Right ventricle myocardium superior (tissue), 1 donor: ENCODE measurements at places on chromosomes 2 and 18. TPM values are rescaled to one million over a fixed set of nuclear protein-coding genes. Genes with fewer than 3 reads are reported as not detected.
A peak's percentile ranks its signal among the peaks of the same experiment; 100 is the strongest.

NAT8 gene
- not detected for total RNA-seq

ANO7 gene
- total RNA-seq: 0.35 TPM

LBX2 gene
- 0.16 TPM for total RNA-seq

EMILIN1 gene
- 17.4 TPM for total RNA-seq

MGAT4A gene
- 20.0 TPM for total RNA-seq

DYNAP gene
- total RNA-seq: not detected

CAPN14 gene
- 0.32 TPM for total RNA-seq

GRCh38 chr18:75016025-75016717 lies 192.8 kb downstream of the PTGR3 start:
- no peak for DNase-seq

GRCh38 chr2:26675651-26676255 lies 16.8 kb upstream of the KCNK3 start:
- DNase-seq: no peak

GRCh38 chr2:15122915-15123314 lies 438.2 kb downstream of the NBAS start:
- DNase-seq: no peak

DNA sequence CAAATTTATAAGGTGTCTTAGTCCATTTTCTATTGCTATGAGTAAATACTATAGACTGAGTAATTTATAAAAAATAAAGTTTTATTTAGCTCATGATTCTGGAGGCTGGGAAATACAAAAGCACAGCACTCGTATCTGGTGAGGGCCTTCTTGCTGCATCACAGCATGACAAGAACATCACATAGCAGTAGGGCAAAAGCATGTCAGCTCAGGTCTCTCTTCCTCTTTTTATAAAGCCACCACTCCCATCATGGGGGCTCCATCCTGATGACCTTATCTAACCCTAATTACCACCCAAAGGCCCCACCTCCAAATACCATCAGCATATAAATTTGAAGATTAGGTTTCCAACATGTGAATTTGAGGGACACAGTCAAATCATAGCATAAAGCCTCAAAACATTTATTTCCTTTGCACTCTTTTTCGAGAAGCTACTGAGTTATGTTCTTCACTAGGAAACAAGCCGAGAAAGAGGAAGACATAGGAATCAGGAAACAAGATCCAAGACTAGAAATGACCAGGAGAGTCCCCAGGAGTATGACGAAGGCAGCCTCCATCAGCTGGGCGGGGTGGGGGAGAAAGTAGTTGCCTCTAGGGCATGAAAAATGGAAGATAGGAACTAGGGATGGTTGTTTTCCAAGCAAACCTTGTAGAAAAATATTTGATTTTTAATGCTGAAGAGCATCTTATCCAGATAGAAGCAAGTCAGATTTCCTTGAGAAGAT lies 24.1 kb upstream of the NABP1 start:
- DNase-seq: no peak

DNA sequence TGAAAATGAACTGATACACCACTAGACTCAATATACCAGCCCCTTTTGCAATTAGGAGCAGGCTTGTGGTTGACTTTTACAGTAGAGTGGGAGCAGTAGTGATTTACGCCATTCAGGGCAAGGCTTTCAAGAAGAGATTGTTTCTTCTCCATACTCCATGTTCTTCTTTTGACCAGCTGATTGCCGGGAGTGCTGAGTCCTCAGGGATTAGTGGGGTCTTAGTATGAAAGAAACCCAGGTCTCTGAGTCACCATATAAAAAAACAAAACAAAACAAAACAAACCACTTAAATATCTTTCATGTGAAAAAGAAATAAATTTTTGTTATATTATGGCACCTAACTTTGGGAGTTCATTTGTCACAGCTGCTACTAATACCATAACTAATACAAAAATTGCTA lies 465.6 kb upstream of the TRIB2 start:
- DNase-seq: no peak

GRCh38 chr2:145617420-145617819 lies 1097.5 kb upstream of the ZEB2 start:
- DNase-seq: no peak

GRCh38 chr2:11866358-11867335 lies 120.2 kb downstream of the LPIN1 start:
- DNase-seq: no peak

DNA sequence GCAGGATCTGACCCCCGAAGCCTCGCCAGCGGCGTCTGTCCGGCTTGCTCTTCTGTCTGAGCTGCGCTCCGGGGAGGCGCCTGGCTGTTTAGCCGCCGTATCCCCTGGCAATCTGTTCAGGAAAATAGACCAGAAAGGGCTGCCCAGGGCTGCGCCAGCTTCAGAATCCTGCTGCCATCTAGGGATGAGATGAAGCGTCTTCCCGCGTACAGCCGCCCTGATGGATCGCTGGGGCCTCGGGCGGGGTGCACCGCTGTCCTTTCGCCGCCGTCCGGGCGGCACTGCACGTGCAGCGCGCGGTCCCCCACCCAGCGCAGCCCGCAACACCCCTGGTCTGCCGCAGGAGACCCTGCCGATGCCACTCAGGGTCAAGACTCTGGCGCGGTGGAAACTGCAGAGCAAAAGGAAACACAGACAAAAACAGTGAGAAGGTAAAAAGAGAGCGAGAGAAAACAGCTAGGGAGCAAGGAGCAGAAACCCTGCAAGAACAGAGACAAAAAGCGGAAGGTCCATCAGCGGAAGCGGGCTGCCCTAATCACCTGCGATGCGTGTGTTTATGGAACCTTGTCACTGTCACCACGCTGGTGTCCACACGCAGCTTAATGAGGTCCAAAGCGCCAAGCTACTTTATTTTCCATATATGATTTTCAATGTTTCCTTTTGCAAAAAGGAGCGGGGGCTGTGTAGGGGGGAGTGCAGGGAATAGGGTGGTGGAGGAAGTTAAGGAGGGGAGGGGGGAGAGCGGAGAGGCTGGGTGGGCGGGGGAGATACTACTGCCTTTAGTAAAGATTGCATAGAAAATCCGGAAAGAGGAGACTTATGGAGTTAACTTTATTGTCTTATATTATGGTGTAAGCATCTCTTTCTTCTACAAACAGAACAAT lies 2113.3 kb upstream of the PIK3C3 start:
- peak; percentile 48 for DNase-seq

DNA sequence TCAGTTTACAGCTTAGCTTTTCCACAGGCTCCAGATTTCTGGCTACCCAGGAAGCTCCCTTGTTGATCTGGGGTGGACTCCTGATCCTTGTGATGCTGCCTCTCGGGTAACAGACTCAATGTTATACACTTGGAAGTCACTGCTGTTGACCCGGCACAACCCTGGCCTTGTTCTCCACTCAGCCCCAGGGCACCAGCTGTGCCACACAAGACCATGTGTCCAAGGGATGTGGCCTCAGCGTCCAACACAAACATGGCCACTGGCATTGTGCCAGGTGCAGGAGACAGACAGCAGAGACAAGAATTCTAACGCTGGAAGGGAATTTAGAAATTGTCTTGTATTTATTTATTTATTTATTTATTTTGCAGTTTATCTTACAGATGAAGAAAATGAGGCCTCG lies 39.0 kb upstream of the PPP4R1 start:
- DNase-seq: peak; percentile 58

GRCh38 chr2:6487765-6488164 lies 377.9 kb downstream of the CMPK2 start:
- no peak for DNase-seq

- DNase-seq: no peak
Measured at GRCh38 chr2:158174495-158174894, 72.8 kb downstream of the UPP2 start.

DNA sequence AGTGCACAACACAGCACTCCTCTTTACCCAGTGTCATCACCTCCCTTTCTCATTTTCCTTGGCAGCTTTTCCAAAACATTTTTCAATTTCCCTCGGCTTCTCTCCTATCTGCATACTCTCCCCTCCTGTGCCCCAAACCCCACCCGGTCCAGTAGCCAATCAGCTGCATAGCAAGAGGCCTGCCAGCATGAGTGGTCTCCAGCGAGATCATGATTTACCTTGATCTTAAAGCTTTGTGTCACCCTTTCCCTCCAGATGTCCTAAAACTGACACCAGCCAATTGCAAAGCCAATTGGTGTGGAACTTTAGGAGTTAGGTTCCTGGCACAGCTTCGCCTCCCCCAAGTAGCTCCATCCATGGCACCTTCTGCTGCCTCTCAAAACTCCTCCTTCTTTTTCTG lies 45.2 kb upstream of the SH3RF3 start:
- no peak for DNase-seq

DNA sequence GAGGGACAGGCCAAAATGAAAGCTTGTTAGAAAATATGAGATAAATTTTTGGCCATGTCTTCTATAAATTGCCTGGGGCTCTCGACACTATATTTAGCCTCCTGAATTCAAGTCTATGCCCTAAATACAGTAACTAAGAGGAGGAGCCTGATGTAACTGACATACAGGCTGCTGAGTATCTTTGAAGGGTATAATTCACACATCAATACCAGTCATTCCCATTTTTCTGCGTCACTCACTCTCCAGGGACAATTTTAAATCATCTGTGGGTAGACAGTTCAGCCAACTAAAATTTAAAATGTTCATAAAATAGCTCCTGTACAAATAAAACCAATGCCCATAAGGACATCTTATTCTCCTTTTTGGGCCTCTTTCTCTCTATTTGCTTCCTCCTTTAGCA lies 105.9 kb downstream of the AP1S3 start:
- no peak for DNase-seq

DNA sequence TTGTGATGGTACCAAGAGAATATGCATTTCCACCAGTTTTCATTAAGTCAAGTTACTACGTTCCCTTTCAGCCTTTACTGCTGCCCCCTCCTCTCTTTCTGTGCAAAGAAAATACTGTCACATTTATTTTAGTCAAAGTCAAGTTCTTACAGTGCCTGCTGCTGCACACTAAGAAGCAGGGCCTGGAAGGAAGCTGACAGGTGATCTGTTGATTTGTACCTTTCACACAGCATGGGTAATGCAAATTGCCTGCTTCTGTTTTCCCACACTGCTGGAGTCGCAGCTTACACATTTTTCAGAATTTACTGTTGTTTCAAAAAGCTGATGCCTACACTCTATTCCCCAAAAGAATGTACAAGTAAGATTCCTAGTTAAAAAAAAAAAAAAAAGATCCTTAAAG lies 48.7 kb upstream of the CD226 start:
- no peak for DNase-seq

DNA sequence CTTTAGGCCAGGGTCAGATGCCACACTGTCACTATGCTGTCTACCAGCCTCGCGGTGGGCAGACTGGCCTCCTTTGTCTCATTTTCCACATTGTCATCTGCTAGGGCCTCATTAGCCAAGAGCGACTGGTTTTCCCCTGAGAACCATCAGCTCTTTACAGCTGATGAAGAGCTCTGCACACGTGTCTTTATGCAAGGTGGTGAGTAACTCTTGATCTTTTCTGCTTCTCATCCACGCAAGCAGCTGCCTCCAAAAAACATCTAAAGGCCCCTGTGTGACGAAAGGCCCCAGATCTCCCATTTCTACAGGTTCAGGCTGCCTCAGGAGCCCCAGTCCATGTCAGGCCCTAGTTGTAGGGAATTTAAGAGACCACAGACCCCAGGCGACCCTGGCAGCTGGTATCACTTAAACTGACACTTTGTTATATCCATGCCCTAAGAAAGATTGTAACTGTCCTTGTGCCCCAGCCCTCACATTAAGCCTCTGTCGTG lies 52.9 kb downstream of the DPYSL5 start:
- no peak for DNase-seq

GRCh38 chr2:215376103-215376780 lies 59.6 kb downstream of the FN1 start:
- DNase-seq: no peak

- no peak for DNase-seq
Measured at GRCh38 chr2:43085505-43085904, 140.9 kb downstream of the ZFP36L2 start.

- no peak for DNase-seq
Measured at GRCh38 chr2:7812231-7812995, 869.4 kb upstream of the ID2 start.

DNA sequence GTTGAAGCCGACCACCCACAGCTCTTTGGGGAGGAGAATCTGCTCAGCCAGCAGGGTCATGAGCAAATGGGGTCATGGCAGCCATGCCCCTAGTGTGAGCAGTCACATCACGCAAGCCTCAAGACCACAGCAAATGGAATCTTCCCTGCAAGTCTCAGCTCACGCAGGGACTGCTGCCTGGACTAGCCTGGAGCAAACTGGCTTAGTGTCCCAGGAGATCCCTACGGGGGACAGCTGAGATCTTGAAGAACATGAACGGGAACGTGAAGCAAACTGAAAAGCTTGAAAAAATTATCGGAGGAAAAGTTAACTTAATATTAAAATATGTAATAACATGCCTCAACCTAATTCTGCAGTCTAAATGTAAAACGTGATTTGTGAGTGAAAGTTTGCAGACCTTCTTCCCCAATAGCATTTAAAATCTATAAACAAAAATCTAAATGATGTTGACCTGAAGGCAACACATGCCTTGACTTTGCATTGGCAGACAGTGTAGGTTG lies 118.4 kb downstream of the FAM124B start:
- no peak for DNase-seq

- DNase-seq: no peak
Measured at GRCh38 chr2:113117541-113118262, 9.7 kb upstream of the IL1RN start.

DNA sequence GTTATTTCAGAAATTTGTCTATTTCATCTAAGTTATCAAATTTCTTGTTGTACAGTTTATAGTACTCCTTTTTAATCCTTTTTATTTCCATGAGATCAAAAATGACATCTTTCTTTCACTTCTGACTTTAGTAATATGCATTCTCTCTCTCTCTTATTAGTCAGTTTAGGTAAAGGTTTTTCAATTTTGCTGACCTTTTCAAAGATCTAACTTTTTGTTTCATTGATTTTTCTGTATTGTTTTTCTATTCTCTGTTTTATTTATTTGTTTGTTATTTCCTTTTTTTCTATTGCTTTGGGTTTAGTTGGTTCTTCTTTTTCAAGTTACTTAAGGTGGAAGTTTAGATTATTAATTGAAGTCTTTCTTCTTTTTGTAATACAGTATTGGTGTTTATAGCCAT lies 294.2 kb downstream of the CCDC85A start:
- no peak for DNase-seq

DNA sequence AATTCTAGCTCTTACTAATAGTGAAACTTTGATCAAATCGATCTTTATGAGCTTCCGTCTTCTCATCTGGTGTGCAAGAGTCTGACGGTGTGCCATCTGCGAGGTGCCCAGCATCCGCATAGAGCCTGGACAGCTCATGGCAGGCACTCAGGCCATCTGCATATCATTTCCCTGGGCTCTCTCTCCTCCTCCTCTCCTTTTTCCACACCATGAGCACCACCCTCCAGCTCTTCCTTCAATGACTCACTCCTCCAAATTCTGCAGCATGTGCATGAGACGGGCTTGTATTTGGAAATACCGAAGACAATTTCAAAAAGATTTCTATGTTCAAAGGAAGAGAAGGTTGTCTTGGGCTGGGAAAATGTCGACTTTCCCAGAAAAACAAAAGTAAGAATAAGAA lies 161.1 kb downstream of the CCBE1 start:
- DNase-seq: no peak

GRCh38 chr2:86243272-86243671 lies 44.0 kb downstream of the MRPL35 start:
- DNase-seq: no peak

- DNase-seq: peak; percentile 61
Measured at GRCh38 chr2:25877431-25878360, 591 bp downstream of the ASXL2 start.

- DNase-seq: no peak
Measured at GRCh38 chr2:64838817-64839216, 150.4 kb upstream of the SLC1A4 start.

GRCh38 chr2:236682651-236683422 lies 113.2 kb downstream of the ACKR3 start:
- DNase-seq: no peak

GRCh38 chr2:55839182-55839819 lies 84.3 kb downstream of the EFEMP1 start:
- no peak for DNase-seq
